ENCODE measurements at places on chromosomes 4 and X.

GRCh38 chr4:2746891-2747695, 9.0 kb downstream of the TNIP2 start:
- DNase-seq, result no peak

- DNase-seq, result no peak
Observed at GRCh38 chrX:153519569-153520286, 2.3 kb downstream of the ATP2B3 start.

GRCh38 chr4:182881914-182882313, 35.3 kb downstream of the DCTD start:
- DNase-seq, result no peak

- no peak for DNase-seq
Observed at GRCh38 chr4:18012134-18012806, 9.3 kb downstream of the LCORL start.

GRCh38 chr4:141684785-141685184, 48.4 kb downstream of the IL15 start:
- no peak for DNase-seq

- no peak for DNase-seq
Observed at GRCh38 chr4:139584784-139585183, 28.8 kb upstream of the SETD7 start.

GRCh38 chrX:78092296-78092695, 11.8 kb upstream of the PGK1 start:
- DNase-seq, result no peak

DNA sequence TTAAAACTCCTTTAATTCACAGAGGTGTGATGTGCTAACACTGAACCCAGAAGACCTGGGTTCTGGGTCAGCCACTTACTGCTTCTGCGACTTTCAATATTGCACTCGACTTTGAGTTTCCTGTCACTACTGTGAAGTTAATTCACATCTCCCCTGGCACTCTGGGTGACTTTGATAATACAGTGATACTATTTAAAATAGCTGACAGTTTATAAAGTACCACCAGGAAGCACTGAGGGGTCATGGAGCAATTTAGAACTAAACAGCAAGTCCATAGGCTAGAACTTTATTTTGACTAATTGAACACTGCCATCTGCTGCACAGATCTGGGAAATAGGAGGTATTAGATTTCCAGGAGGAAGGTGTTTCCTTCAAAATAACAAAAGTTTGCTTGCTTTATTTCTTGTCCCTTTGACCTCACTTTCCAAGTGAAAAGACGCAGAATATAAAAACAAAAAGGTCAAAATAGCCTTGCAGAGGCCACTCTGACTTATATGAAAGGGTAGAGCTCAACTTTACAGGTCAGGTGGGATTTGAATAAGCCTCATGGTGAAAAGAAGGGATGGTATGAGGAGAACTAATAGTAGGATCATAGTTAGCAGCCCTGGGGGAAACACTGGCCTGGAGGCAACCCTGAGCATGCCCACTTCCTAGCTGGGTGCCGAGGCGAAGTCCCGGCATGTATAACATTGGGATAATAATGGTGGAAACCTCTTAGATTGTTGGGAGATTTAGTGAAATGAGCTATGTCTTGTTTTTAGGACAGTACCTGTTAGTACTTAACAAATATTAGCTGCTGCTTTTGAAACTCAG, 53.4 kb downstream of the ZNF518B start:
- no peak for DNase-seq

GRCh38 chr4:172155838-172156345, 342.7 kb downstream of the GALNTL6 start:
- no peak for DNase-seq

DNA sequence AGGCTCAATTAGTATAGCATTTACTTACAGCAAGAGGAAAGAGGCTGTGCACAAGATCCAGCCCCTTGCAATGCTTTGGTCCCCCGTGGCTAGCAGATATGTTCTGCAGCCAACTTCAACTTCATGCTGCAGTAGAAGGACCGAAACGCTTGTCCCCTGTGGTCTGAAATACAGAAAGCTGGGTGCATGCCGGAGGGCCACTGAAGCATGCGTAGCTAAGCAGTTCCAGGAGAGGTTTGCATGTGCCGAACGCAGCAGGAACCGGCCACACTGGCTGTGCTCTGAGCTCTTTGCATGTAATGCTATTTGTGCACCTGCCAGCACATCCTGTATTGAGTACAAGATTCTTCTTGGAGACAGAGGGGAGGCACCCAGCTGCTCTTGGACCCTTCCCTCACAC, 35.8 kb upstream of the SHISA3 start:
- DNase-seq, result no peak

- DNase-seq, result no peak
Observed at GRCh38 chr4:56764223-56764622, 57.3 kb downstream of the SPINK2 start.

- no peak for DNase-seq
Observed at GRCh38 chr4:74006009-74006476, 7.6 kb upstream of the CXCL5 start.

GRCh38 chr4:165308166-165308565, 19.3 kb upstream of the MSMO1 start:
- DNase-seq, result no peak

GRCh38 chr4:68361146-68361589, 11.3 kb upstream of the YTHDC1 start:
- no peak for DNase-seq

- DNase-seq, result no peak
Observed at GRCh38 chr4:1407657-1408333, 1.6 kb upstream of the NKX1-1 start.

- no peak for DNase-seq
Observed at GRCh38 chr4:83582289-83582785, 46.4 kb downstream of the GPAT3 start.

DNA sequence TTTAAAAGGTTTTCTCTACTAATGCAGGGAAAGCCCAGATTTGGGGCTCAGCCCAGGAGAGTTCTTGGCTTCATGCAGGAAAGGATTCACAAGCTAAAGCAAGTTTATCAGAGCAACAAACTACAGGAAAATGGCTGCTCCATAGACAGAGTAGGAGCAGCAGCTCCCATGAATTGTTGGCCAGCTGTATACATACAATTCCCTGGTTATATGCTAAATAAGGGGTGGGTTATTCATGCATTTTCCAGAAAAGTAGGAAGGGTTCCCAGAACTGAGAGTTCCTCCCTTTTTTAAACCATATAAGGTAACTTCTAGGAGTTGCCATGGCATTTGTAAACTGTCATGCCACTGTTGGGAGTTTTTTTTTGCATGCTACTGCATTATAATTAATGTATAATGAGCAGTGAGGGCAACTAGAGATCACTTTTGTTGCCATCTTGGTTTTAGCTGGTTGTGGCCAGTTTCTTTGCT, 2.6 kb downstream of the C4orf33 start:
- no peak for DNase-seq

DNA sequence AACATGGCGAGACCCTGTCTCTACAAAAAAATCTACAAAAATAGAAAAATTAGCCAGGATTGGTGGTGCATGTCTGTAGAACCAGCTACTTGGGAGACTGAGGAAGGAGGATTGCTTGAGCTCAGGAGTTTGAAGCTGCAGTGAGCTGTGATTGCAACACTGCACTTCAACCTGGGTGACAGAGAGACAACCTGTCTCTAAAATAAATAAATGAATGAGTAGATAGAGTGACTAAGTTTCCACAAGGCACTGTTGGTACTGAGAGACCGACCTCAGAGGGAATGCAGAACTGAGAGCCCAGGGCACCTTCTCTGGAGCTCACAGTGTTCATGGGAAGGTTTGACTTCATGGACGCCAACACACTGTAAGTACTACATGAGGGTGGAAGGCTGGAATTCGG, 26.7 kb upstream of the ARSD start:
- no peak for DNase-seq

- no peak for DNase-seq
Observed at GRCh38 chr4:6592804-6593563, 18.0 kb downstream of the MAN2B2 start.

DNA sequence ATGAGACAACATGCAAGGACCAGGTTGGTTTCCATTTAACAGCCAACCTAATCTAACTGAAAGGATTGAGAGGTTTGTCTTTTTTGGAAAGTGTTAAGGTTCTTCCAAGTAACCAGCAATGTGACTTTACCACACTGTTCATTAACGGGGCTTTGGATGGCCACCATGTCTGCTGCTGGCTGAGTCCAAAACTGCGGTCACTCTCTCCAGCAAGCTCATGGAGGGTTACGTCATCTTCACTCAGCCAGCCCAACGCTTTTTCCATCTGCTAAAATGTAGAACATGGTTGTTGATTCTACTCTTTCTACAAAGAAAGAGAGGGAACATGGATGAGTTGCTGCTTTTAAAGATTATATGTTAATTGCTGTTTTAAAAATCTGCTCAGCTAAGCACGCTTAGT, 11.0 kb downstream of the PKD2 start:
- no peak for DNase-seq

DNA sequence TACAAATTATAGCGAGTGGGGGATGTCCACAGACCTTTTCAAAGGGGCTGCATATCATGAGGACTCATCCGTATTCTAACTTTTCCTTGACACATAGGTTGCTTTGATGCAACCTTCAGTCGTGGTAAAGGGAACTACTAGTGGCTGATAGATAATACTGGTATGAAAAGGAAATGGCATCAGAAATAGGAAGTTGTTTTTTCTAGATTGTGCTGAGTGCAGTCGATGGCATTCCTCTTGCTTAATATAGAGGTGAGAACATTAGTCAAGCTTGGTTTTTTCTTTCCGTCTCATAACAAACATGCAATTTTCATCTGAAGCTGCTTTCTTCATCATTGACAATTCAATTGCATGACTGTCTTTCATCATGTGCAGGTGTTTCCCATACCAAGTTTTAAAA, 16.6 kb downstream of the ENPEP start:
- DNase-seq, result no peak

DNA sequence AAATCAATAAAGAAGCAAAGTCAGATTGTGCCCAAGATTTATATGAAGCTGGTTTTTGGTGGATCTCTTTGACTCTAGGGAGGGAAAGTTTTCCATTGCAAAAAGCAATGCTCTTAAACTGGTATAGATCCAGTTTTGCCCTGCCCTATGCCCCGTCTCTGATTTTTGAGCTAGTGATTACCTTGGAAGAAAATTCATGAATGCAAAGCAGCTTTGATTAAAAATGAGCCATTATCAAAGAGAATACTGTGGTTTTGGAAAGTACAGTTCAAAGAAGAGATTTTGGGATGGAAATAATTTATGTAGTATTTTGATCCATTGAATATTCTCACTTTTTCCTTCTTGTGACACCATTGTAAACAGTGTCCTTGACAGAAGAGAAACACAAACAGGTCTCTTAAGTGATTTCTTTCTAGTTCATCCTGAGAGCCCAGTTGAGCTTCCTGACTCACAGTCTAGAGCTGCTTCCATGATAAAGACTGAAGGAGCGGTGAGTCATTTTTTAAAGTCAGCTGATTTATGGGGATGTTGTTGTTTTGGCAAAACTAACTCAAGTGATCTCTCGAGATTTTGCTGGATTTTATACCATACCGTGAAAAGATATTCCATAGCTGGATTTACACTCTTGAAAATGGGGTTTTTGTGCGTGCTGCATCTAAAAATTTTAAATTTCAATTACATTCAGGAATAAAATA, 76.7 kb downstream of the AFF1 start:
- DNase-seq, result no peak

DNA sequence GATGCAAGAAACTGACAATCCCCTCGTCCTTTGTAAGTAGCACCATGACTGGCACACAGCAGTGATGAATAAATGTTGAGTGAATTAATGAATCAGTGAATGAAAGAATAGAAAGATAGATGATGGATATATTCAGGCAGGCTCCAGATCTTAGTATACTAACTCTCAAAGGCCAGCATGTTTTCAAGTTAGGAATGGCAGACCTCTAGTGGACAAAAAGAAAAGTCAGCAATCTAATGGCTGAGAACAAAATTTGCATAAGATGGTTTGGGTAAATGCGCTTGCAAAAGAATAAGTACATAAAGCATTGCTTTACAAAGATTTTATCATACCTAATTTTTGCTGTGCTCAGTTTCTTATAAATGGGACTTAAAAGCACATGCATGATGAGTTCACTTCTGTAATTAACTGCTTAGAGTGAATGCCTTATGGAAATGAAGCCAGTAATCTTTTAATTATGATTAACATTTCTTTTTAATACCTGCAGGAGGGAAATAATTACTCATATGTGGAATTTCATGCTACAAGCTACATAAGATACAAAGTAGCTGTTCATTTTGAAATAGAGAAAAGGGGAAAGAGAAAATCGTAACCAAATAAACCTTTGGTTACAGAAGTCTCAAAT, 126.9 kb upstream of the GPRIN3 start:
- no peak for DNase-seq

GRCh38 chrX:15567886-15568616, 32.7 kb downstream of the ACE2 start:
- no peak for DNase-seq

DNA sequence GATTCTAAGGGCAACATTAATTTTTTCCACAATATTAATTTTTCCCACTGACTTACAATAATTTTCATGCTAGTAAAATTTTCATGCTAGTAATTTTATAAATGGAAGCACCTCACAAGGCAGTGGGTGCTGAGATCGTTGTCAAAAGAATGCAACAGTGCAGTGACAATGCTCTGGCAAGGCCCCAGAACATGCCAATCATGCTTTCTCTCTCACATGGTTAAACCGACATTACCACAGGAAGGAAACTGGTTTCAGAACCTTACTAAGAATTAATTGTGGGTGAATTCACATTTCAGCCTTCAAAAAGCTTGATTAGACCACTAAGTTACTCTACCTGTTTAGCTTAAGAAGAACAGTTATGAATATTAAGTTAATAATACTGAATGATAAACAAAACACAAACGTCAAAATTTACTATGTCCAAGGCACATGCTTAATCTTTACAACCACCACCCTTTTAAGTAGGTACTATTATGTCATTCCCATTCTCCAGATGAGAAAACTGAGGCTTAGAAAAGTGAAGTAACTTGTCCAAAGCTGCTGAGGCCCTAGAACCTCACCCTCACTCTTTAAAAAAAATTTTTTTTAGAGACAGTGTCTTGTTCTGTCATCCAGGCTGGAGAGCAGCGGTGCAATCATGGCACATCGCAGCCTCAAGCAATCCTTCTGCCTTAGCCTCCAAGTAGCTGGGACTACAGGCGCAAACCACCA, 10.0 kb upstream of the OPHN1 start:
- no peak for DNase-seq

DNA sequence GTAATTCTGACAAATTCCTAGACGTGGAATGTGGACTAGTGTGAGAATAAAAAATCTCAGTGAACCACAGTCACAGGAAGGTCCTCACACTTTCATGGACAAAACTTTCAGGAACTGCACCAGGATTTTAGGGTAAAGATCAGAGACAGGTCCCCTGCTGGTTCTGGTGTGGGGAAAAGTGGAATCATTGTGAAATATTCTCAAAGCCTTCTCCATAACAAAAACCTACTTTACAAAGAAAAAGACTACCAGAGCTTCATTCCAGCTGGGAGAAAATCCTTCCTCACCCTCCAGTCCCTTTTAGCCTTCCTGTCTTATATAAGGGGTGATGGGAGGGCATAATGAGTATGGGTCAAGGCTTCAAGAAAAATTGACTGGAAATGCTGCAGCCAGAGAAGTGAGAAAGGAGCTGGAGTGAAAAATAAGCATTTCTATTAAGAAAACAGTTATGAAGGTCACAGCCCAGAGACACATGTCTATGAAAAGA, 325.8 kb downstream of the ARAP2 start:
- no peak for DNase-seq

GRCh38 chrX:9515489-9515888, 50.6 kb downstream of the TBL1X start:
- DNase-seq, result no peak

Measured in amygdala (tissue), 56 donors.